ENCODE measurements at places on chromosomes 7 and 10.

DNA sequence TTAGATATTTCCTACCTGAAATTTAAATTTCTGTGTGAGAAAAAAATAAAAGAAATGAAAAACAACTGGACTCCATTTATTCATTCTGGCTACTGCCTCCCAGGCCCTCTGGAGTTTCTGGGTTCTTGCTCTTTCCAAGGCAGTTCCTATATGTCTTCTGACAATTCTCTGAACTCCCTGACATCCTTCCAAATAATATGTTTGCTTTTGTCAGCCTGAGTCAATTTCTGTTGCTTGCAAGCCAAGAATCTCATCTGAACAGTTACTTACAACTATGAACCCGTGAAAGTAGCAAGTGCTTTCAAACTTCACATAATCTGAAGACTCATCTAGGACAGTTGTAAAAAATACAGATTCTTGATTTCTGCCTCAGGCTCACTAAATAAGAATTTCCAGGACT, 216.7 kb upstream of the NPVF start:
- DNase-seq: no peak

GRCh38 chr7:73976761-73977618, 51.0 kb upstream of the ELN start:
- peak; percentile 76 for DNase-seq

DNA sequence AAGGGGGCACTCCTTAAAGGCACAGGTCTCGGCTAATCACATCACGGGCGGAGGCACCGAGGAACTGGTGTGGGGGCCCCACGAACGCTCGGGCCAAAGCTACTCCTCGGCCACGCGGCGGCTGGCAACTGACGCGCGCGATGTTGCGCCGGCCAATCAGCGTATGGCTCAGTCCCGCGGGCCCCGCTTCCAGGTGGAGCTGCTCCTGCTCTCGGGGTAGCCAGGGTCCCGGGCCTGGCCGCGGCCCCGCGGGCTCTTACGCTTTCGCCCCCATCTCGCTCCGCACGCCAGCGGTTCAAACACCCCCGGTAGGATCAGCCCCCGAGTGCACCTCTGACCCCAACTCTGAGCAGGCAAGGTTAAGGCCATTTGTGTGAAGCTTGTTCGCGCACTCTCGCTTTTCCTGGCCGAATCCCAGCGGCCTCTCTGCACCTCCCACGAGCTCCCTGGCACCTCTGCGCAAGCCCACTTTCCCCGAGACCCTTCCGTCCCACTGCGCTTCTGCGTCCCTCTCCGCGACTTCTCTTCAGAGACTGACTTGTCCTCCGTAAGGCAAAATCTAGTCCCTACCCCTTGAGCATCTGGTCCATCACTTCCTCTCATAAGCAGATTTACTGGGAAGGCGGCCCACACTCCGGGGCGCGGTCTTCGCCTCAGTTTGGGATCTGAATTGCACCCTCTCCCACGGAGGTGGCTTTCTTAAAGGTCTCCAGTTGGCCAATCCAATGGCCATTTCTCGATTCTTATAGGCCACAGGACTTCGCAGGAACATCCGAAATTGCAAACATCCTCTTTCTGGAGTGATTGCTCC, 200.9 kb upstream of the TBX20 start:
- DNase-seq: no peak

GRCh38 chr7:145293754-145294153, 457.9 kb upstream of the TPK1 start:
- no peak for DNase-seq

DNA sequence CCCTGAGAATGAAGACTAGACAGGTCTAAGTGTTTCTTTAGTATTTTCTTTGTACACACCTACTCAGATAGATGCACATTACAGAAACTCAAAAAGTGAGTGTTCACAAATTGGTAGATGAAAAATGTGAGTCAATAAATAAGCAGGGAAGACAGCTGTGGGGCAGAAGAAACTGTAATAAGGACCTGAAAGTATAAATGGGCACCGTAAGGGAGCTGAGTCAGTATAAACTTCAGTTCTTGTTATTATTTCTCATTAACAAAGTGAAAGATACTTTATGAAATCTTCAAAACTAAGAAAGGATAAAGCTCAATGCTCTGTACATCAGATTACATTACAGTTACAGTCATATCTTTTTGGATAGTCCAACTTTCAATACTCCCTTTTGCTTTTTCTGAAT, 2.5 kb downstream of the MTPN start:
- DNase-seq: no peak

GRCh38 chr7:141232286-141233051, 158.6 kb downstream of the TMEM178B start:
- DNase-seq: no peak

DNA sequence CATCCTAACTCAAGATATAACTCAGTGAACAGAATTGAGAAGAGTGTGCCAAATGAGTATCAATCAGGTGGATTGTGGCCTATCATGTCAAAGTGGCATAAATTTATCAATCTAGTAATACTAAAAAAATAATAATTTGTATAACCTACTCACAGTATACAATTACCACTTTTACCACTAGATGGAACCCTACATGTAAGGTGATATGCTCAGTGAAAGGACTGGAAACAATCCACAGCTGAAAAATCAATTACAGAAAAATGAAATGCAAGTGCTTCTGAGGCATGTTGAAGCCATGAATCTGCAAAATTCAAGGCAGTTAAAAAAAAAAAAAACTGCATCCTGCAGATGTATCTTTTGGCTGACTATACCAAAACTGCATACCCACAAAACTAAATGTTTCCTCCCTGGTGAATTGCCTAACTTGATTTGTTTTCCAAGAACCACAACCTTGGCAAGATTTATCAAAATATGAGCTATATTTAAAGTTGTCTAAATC, 13.9 kb downstream of the ARHGAP19 start:
- DNase-seq: peak; percentile 81

- DNase-seq: peak; percentile 87
Measured at GRCh38 chr10:69733791-69734261, 67.9 kb upstream of the COL13A1 start.

DNA sequence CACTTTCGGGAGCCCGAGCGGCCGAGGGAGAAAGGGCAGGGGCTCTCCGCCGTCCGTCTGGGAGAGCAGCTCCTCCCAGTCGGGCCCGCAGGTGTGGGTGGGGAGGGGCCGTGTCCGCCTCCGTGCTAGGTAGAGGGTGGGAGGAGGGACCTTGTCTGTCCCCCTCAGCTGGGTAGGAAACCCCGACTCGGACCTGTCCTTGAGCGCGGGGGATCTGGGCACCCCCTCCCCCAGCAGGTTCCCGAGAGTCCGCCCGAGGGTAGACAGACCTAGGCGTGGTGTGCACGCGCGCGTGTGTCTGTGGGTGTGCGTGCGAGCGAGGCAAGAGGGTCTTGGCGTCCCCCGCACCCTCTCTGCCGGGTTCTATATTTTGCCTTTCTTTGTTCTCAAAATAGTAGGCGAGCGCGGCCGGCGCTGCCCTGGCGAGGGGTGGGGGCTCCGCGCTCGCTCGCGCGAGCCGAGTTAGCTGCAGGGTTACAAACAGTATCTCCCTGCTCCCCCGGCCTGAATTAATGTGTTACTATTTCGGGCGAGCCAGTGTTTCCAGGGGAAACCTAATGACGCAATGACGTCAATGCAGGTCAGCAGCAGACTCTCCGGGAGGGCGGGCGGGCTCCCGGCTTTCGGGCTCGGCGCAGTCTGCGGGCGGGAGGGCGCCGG, 73.9 kb upstream of the LEP start:
- peak; percentile 68 for DNase-seq

- no peak for DNase-seq
Measured at GRCh38 chr7:88121335-88121734, 98.5 kb downstream of the SRI start.

GRCh38 chr10:103111031-103111917, 81.8 kb downstream of the NT5C2 start:
- peak; percentile 52 for DNase-seq

DNA sequence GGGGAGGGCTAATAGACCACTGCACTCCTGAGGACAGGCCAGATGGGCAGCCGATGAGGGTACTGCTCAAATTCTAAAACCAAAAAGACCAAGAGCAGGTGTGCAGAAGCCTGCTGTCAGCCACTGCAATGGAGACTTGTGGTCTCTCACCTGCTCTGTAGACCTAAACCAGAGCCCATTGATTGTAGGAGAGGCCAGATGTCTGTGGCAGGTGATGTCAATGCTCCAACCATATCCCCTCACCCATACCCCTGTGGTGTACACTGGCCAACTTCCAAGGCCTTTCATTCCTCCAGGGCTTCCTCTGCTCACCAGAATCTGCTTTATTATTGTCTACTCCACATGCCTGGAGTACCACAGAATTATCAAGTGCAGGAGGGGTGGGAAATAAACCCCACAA, 116.9 kb upstream of the CHST15 start:
- no peak for DNase-seq

GRCh38 chr7:73515178-73515577, 6.9 kb downstream of the BAZ1B start:
- DNase-seq: no peak

GRCh38 chr7:8201846-8202441, 60.0 kb downstream of the ICA1 start:
- no peak for DNase-seq

- peak; percentile 59 for DNase-seq
Measured at GRCh38 chr7:113710310-113711096, 208.3 kb downstream of the PPP1R3A start.

GRCh38 chr10:112336556-112337201, 37.2 kb upstream of the ACSL5 start:
- no peak for DNase-seq

- DNase-seq: no peak
Measured at GRCh38 chr10:100469756-100470155, 6.9 kb downstream of the WNT8B start.

DNA sequence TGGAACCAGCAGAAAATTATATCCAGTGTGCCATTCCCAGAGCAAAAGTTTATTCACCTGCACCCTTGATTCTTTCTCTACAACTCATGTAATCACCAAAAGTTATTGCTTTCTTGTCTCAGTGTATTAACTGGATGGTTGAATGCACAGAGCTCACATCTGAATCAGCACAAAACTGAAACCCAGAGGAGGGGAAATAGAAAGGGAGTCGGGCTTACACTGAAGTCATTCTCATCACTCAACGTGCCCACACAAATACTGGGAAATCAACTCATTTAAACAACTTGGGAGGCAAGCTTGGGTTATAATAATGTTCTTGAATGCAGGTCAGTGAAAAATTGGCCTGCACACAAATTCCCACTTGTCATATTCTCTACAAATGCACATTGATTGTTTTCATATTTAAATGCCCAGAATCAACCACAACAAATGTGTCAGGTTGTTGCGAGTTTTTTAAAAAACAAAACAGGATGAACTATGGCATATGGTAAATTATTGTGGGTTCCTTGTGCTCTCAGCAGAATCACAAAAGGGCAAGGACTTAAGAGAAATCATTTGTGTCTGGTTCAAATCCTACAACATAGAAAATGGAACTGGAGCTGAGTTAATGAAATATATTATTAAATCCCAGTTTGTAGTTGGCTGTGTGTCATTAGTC, 125.9 kb upstream of the NOBOX start:
- no peak for DNase-seq

- no peak for DNase-seq
Measured at GRCh38 chr7:152893801-152894294, 134.3 kb downstream of the ACTR3B start.

DNA sequence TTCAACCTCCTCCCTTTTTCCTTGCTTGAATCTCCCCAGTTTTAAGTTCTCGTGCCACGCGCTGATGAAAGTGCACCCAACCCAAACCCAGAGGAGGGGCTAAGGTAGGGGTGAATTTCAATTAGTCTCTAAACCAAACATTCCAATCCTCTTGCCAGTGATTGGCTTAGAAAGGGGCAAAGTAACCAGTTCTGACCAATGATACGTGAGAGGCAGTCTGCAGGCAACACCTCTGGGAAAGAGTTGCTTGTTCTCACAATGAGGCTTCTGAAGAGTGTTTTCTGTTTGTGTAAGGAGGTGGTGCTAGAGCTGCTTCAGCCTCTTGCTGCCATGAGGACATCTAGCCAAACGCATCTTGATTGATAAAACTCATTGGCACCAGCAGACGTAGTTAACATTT, 21.8 kb downstream of the SLC35G1 start:
- DNase-seq: no peak

GRCh38 chr10:111784436-111784835, 399.1 kb downstream of the GPAM start:
- DNase-seq: no peak

DNA sequence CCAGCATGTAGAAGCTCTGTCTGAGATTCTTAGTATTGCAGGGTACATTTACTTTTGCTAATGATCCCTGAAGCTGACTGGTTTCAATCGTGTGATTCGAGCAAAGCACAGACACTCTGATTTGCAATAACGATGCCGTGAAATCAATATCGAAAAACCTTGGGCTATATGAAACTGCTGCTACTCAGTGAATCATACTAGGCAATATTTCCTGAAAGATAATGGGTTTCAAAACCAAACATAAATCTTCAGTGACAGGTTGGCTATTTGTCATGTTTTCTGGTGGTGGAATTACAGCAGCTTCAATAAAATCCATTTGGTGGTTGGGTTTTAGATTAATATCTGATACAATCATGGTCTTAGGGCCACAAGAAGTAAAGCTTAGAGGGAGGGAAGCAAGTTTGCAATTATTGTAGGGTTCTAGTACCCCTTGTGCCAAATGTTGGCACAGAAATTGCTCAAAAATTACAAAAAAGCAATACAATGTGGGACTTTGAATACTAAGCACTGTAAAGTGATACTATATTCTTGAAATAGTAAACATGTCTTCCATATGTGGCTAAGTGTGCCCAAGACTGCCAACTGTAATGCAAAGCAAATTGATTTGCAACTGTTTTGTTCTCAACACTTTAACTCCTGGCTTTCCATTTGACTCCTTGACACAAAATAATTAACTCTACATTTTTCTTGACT, 112.4 kb upstream of the JAZF1 start:
- DNase-seq: no peak

DNA sequence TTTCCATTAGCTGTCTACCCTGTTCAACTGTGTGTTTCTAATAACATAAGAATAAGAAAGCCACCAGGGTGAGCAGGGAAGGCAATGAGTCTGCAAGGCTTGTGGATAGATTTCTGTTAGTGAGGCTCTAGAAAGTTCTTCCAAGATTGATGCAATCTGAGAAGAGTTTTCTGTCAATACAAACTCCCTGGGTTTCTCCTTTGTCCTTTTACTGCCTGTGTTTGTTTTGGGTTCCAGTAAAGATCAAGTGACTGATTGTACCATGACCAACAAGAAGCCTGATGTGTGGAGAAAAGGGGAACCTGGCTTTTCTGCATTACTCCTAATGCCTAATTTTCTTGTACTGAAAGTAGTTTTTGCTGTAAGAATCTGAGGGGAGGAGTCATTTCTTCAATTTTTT, 139.9 kb downstream of the CFTR start:
- no peak for DNase-seq

GRCh38 chr10:103144041-103144440, 49.0 kb downstream of the NT5C2 start:
- no peak for DNase-seq

GRCh38 chr7:53418834-53419482, 383.5 kb downstream of the POM121L12 start:
- DNase-seq: no peak

GRCh38 chr10:129415215-129416140, 51.6 kb upstream of the MGMT start:
- no peak for DNase-seq

DNA sequence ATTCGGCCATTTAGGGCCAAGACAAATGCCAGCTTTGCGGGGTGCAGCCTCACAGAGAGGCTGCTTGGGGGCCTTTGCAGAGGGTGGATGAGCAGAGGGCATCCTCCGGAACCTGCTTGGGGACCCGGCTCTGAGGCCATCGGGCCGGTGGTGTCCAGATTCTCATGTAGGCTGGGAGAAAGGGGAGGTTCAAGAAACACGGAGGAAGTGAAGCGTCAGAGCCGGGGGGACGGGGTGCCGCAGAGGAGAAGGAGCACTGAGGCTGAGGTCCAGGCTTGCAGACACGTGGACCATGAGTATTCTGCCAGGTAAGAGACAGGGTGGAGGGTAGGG, 150.7 kb upstream of the SHH start:
- no peak for DNase-seq

- DNase-seq: no peak
Measured at GRCh38 chr10:73576890-73577591, 14.1 kb downstream of the USP54 start.

Data from GM03348 (cell line).